Stimulated activated CD8-positive, alpha-beta memory T cell treated with anti-CD3 and anti-CD28 coated beads, Interleukin-12 subunit alpha, Interleukin-12 subunit beta, amount 100 ng/mL, for 4 hours (primary cell): ENCODE measurements at places on chromosomes 12 and 14.

GRCh38 chr12:79069009-79069408 lies 204.4 kb downstream of the SYT1 start:
- DNase-seq: no peak

DNA sequence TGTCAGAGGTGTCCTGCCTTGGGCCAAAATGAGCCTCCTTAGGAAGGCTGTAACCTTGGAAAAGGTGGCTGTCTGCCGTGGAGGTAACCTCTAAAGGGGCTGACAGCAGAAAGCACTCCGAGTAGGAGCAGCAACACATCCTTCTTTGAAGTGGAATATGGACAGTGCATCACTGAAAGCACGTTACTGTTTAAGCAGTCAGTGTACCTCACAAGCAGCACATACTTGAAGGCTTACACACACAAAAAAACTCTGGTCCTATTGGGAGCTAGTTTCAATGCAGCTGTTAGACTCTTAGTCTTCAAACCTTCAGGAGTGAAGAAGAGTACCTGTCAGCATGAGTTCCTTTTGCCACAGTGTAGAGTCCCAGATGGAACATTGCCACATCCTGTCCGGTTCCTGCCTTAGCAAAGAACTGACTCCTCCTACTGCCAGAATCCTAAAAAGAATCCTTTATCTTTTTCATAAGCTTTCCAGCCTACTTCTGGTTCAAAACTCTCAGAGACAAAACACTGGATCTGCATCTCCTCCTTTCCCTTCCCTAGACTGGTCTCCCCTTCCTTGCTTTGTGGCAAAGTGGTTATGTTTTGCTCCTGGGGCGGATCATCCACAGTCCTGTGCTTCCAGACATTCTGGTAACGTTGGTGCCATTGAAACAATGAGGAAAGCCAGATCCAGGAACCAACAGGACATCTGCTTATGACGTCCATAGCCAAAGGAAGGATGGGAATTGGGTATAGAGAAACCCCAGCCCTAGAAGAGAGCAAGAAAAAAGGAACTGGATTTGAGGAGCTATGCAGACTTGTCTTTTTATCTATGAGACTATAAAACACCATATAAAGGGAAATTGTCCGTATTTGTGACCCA lies 8.5 kb upstream of the MDM1 start:
- no peak for DNase-seq

DNA sequence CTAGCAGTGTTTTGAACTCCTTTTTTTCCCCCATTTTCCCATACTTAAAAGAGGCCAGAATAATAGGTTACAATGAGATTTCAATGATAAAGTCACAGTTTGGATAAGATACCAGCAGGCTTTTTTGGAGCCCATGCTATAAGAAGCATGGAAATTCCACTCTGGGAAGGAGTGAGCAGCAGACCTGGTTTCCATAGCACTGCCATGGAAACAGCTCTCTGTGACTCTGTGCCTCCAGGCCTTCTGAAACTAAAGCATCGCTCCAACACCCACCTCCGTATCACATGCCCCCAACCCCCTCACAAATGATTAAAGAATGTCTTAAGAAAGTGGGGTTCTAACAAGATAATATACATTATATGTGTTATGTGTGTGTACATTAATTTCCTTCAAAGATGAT lies 165.0 kb downstream of the GRIN2B start:
- DNase-seq: no peak

DNA sequence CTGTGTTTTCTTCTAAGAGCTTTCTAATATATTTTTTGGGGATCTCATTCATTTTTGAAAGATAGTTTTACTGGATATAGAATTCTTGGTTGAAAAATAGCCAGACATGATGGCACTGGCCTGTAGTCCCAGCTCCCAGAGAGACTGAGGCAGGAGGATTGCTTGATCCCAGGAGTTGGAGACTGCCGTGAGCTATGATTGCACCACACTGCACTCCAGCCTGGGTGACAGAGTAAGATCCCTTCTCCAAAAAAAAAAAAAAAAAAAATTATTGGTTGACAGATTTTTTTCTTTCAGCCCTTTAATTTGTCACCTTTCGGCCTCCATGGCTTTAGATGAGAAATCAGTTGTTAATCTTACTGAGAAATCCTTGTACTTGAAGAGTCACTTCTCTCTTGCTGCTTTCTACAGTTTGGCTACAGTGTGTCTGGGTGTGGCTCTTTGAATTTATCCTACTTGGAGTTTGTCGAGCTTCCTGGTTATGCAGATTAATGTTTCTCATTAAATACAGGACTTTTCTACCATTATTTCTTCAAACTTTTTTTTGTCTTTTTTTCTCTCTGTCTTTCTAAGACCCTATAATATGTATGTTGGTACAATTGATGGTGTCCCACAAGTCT lies 60.2 kb upstream of the AMN start:
- DNase-seq: no peak

GRCh38 chr14:99150236-99150635 lies 121.8 kb downstream of the BCL11B start:
- DNase-seq: no peak

DNA sequence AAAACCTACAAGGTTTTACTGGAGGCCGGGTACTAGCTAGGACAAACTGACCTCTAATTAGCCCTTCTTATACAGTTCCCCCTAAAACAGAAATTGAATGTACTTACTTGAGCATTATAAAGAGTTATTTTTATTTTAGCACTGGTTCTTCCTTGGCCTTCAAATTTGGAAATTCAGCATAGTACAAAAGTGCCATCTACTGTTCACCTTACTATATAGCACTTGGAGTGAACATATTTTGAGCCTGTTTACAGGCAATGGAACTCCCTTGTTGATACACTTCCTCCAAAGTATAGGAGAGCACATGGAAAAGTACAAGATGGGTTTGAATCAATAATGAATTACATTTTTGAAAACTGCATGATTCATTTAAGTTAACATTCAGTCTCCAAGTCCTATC lies 3.9 kb upstream of the POC1B start:
- DNase-seq: no peak

GRCh38 chr12:116529048-116529447 lies 30.1 kb upstream of the MAP1LC3B2 start:
- no peak for DNase-seq

- DNase-seq: no peak
These were observed 47.6 kb downstream of the UTP20 start for GRCh38 chr12:101327546-101327945.

DNA sequence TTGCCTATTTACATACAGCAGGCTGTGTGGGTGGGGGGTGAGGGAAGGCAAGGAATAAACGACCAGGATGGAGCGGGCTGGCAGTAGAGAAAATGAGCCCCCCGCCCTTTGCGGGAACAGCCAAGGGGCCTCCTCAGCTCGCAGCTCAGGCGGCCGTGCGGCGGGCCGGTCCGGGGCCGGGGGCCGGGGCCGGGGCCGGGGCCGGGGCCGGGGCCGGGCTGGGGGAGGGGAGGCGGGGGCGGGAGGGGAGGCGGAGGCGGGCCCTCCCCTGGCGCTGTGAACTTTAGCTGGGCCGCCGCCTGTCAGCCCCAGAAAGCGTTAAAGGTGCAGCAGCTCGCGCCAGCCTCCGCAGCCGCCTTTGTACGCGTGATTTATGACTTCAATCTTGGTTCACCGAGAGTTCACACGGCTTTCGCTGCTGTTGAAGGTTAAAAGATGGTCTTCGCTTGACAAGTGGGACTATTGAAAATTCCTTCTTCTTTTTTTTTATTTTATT lies 28.8 kb downstream of the HOXC4 start:
- peak; percentile 30 for DNase-seq

GRCh38 chr14:61659582-61659981 lies 35.7 kb upstream of the HIF1A start:
- DNase-seq: no peak

- DNase-seq: no peak
These were observed 42.0 kb upstream of the CHST11 start for GRCh38 chr12:104414581-104415341.

GRCh38 chr12:98351089-98351488 lies 164.3 kb upstream of the TMPO start:
- DNase-seq: no peak

DNA sequence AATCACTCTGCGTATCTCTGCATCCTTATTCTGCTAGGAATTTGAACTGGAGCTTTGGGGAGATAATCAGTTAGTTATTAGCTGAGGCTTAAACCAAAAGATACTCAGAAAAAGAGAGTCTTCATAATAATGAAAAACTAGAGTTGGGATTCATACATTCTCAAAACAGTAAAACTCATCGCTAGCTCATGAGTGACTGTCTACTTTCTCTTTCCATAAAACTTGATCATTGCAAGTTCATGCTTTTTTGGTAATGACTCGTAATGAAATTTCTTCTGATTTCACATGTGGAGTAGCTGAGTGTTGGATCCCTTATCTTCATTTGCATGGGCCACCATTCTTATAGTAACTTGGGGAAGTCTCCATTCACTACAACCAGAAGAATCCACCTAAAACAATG lies 397.7 kb downstream of the PDZRN4 start:
- no peak for DNase-seq

GRCh38 chr14:93333631-93334103 lies 831 bp upstream of the BTBD7 start:
- no peak for DNase-seq

- no peak for DNase-seq
These were observed 58.9 kb upstream of the PLEKHG3 start for GRCh38 chr14:64645220-64645892.

GRCh38 chr14:69822456-69822855 lies 25.4 kb upstream of the SLC10A1 start:
- no peak for DNase-seq

- no peak for DNase-seq
These were observed 18.0 kb downstream of the RAP1B start for GRCh38 chr12:68628698-68629097.

DNA sequence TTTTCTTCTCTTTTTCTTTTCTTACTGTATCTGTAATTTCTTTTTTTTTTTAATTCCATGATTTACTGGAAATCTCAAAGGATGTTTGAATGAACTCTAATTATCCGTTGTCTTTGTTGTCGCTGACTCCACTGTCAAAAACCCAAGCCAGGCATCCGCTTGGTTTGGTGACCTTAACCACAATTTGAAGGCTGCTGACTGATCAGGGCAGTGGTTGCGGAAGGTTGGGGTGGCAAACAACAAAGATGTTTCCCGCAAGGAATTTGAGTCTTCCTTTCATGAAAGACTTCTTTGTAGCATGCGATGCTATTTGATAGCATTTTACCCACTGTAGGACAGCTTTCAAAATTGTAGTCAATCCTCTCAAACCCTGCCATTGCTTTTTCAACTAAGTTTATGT lies 1013.8 kb downstream of the DIO2 start:
- DNase-seq: no peak

GRCh38 chr12:119809023-119809422 lies 68.1 kb downstream of the CIT start:
- DNase-seq: no peak

- no peak for DNase-seq
These were observed at the start of gene CNTN1 for GRCh38 chr12:40691913-40692764. CNTN1 (plus strand) TSS chr12:40692439.

DNA sequence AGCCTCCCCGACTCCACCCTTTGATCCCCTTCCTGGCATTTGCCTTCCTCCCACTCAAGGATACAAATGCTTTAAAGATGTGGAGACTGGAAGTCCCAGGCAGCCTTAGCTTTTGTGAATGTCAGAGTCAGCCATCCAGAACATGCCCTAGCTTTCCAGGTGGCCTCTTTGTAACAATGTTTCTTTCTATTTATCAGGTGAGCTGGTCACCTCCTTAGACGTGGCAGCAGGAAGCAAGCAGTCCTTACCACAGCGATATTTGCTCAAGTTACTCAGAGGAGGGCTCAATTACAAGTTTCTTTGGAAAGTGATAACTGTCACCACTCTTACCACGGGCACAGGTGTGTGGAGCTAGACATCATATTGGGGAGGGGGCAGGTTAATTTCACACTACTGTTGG lies 4.9 kb downstream of the GALNT6 start:
- DNase-seq: no peak

- DNase-seq: no peak
These were observed 584.2 kb downstream of the DIO2 start for GRCh38 chr14:79627058-79627457.

GRCh38 chr14:105108516-105108864 lies 43.3 kb upstream of the GPR132 start:
- no peak for DNase-seq

GRCh38 chr12:70604662-70605061 lies 32.6 kb downstream of the PTPRB start:
- no peak for DNase-seq

GRCh38 chr12:107311682-107312081 lies 218.3 kb upstream of the CRY1 start:
- no peak for DNase-seq

DNA sequence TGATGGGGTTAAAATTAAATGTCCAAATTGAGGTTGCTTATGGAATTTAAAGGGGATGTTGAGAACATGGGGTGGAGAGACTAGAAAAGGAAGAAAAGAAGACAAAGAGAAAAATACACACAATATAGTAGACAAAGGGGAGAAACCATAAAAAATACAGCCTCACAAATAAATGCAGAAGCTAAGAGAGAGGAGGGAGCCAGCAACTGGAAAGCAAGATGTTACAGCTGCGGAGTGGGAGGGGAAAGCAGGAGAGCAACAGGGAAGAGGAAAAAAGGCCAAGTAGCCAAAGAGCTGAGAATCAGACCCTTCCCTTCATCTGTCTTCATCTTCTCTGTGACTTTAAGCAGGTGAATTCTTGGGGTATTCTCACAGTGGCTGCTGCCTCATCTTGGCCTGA lies 39.7 kb upstream of the SMUG1 start:
- DNase-seq: no peak

GRCh38 chr12:2290516-2291065 lies 237.8 kb downstream of the CACNA1C start:
- no peak for DNase-seq

DNA sequence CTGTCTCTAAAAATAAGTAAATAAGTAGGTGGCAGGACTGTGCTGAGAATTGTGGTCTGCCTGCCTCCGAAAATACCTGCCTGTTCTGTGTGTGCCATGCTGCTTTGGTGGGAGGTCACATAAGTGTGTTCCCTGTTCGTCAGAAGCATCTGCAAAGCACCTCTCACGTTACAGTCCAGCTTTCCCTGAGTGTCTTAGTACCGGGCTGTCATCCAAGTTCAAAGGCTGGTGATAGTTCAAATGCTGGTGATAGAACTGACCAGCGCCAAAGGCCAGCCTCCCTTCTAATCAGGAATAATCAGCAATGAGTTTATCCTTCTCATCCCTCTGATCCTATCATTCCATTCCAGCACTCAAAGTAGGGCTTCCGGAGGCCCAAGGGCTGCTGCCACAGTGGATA lies 5.6 kb downstream of the CABP1 start:
- DNase-seq: no peak

DNA sequence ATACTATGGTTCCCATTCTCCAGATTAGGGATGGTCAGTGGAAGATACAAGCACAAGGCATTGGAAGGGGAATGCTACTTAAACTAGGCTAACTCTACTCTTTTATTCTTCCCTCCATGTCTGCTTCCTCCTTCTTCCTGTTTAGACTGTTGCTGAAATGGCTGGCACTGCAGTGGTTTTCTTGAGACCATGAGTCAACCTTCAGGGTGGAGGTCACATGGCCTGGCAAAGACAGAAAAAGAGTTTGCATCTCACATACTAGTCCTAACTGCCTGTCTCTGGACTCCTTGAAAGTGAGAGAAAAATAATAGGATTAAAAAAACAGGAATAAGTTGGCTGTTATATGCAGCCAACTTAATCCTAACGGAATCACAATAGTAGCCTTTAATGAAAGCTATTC lies 37.0 kb downstream of the ALDH1L2 start:
- DNase-seq: no peak
